ENCODE measurements at places on chromosomes 3 and 15.

- no peak for DNase-seq
These were observed 93.3 kb upstream of the CCDC54 start for GRCh38 chr3:107283948-107284347.

- no peak for DNase-seq
These were observed 7.6 kb downstream of the PLXNB1 start for GRCh38 chr3:48422272-48422671.

DNA sequence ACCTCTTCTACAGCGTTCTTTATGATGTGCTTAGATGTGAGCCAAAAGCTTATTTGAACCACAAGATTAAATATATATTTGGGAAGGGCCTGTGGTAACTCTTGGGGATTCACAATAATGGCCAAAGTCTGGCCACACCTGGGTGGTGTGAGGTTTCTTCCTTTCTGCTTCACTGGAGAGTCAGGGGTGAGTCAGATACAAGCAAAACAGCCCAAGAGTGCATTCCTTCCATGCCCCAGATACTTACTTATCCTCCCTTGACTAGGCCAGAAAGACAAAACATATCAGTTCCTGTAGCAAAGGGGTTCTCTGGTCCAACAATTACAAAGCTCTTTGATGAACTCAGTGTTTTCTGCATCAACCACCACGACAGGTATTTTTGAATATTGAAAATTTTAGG is 941 bp downstream of the ZBED2 start:
- DNase-seq, result peak; percentile 75

DNA sequence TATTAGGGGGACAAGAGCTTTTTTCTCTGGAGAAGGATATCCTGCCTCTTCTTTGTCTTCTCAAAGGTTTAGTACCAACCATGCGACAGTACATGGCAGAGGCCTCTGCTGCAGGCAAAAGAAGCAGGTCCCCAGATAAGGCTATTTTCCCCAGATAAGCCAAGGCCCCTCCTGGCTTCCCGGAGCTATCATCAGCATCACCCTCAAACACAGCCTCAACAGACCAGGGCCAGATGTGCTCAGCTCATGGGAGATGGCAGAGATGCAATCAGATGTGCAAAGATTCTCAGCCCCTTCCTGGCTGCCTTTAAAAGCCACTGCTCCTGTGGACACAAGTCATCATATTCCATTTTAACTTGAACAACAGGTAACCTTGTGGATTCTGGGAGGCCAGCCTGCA is 49.0 kb downstream of the NTRK3 start:
- no peak for DNase-seq

GRCh38 chr3:186540221-186540834 is 3.9 kb downstream of the CRYGS start:
- DNase-seq, result peak; percentile 61

DNA sequence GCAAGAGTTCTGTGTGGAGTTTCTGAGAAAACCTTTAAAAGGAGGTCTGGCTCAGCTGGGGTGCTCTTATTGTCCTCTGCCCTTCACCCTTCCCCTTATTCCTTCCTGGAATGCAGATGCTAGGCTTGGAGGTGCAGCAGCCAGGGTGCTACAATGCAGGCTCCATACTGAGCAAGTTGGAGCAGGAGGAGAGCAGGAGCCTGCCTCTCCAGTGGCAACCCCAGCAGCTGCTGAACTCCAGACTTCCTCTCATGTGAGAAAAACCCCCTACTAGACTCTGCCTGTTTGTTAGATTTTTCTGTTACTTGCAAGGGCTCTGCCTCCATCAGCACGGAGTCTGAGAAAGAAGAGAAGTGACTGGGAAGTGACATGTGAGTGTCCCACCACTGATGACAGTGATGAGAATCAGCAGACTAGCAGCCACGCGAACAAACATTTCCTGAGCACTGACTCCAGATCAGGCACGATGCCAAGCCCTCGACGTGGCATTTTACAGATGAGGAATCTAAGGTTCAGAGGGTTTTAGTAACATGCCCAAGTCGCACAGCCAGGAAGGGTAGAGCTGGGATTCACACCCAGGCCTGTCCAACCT is 16.1 kb upstream of the RARRES1 start:
- DNase-seq, result no peak

GRCh38 chr3:141452045-141452444 is 34.8 kb upstream of the RASA2 start:
- peak; percentile 59 for DNase-seq

DNA sequence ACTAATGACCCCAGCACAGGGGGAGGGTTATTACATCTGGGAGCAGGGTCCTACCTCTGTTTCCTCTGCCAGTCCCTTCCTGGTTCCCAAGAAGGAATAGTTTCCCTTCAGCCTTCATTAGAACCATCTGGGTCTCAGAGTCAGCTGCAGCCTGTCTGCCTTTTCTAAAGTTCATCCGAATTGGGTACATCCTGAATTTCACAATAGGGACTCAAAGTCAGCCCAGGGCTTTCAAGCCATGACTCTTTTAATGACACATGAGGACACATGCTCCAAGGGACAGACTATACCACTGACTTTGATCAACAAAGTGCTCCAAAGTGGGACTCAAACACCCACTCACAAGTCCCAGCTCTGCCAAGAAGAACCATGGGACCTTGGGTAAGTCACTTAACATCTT is 12.7 kb upstream of the CRABP1 start:
- no peak for DNase-seq

DNA sequence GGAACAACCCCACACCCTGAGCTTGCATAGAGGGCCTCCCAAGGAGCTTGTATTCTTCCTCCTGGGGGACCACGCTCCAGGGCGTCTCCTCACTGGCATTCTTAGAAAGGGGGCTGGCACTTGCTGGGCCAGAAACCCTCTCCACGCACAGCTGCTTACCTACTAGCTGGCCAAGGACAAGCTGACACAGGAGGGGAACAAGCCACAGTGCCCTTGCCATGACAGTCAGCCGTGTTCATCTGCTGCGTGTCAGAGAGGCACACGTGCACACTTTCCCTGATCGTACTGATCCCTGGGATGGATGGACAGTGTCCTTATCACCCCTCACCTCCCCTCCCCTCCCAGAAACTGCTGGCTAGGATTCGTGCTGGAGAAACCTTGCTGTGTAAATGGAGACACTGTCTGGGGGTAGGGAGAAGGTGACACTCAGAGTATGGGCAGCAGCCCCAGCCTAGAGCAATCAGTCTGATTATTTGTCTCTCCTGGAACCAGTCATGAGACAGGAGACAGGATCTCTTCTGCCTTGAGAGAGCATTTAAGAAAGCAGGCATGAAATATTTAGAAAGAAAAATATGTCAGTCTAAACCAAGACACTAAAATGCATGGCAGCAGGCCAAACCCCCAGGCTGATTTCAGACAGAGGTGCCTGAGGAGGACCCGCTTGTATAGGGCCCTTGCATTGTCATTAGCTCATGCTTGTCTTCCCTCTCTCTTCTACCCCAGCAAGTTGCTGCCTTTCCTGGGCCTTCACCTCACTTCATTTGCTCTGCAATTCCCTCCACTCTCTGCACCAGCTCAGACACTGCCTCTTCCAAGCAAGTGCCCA is 311.8 kb upstream of the TRIM42 start:
- DNase-seq, result no peak

GRCh38 chr3:43004282-43004681 is 25.2 kb downstream of the GASK1A start:
- peak; percentile 33 for DNase-seq

DNA sequence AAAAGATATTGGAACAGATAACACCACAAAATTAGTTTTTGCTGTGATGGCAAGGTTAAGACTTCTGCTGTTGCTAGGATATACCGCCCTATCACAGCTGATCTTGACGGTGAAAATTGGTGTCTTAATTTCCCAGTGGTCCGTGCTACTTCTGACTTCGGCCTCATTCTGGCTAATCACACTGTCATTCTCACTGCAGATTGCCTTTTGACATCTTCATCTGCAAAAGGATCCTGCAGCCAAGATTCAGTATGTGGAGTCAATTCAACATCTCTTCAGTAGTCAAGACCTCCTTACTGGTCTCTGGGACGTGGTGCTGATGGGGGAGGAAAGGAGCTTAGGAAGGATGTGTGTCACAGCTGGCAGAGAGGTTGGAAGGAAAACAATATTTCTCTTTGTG is 438.6 kb downstream of the WDR72 start:
- DNase-seq, result no peak

DNA sequence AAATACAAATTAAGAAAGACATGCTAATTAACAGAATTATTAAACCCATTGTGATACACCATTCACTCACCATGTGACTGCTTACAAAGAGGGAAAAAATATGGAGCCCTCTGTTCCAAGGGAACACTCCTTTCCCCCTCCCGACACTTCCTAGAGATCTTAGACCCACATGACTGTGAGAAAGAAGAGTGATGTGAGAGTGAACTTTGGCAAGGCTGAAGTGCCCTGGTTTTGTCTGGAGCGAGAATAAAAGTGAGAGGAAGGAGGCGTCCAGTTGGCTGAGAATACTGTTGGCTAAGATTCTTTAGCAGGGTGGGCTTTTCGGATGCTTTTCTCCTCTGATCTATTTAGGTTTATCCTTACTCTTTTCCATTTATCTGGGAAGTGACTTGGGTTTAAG is 14.1 kb downstream of the CHL1 start:
- no peak for DNase-seq

DNA sequence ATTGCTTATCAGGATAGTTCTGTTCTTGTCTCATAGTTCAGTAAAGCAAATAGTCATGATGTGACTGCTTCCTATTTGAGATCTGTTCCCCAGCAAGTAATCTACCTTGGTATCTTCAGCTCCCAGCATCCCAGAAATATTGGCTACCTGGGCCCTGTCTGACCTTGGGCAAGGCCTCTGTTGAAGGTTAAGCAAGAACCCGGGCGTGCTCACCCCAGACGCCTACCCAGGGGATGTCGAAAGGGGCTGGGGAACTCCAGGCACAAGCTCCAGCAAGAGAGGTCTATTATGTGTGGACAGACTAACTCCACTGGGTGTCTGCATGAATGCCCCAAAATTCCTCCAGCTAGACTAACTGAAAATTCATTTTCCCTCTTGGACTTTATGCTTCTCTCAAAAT is 37.3 kb upstream of the IGF1R start:
- no peak for DNase-seq

- no peak for DNase-seq
These were observed 14.4 kb downstream of the TMOD2 start for GRCh38 chr15:51765751-51766150.

DNA sequence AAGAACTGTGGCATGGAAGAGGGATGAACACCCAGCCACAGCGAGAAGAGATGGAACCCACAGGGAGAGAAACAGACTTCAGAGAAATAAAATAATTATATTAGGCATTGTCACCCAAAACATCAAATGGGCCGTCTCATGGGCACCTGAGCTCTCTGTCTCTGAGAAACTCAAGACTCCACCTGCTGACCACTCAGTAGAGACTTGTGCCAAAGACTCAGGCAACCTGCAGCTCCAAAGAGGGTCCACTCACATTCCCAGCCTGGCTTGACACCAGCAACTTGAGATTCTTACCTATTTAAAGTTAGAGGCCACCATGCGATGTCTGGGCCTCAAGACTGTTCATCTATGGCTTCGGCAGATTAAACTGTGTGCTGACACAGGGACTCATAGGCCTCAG is 12.0 kb downstream of the SEMA5B start:
- DNase-seq, result no peak

GRCh38 chr3:23314981-23315762 is 112.0 kb downstream of the UBE2E2 start:
- DNase-seq, result peak; percentile 6

- DNase-seq, result no peak
These were observed 64.5 kb downstream of the RYR3 start for GRCh38 chr15:33375236-33375635.

GRCh38 chr3:112482675-112483074 is 16.6 kb downstream of the BTLA start:
- no peak for DNase-seq

GRCh38 chr3:6605227-6605626 is 255.7 kb upstream of the GRM7 start:
- no peak for DNase-seq

DNA sequence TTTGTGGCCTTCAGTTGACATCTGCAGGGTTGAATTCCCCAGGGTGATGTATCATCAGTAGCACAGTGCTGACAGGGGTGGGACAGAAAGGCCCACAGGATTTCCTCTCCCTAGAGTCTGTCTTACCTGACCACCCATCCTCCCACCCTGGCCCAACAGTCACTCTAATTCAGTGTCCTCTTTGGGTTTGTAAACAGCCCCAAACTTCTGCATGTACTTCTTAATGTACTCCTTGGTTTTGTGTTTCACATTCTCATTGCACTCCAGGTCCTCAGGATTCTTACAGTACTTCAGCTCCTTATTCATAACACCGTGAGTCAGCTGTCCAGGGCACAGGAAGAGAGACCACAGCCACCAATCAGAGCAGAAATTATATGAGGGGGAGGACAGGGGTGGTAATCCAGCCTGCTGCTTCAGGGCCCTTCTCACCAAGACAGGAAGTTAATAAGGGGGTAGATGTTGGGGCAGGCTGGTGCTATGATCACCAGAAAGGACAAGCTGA is 37.5 kb downstream of the NBEAL2 start:
- peak; percentile 69 for DNase-seq

DNA sequence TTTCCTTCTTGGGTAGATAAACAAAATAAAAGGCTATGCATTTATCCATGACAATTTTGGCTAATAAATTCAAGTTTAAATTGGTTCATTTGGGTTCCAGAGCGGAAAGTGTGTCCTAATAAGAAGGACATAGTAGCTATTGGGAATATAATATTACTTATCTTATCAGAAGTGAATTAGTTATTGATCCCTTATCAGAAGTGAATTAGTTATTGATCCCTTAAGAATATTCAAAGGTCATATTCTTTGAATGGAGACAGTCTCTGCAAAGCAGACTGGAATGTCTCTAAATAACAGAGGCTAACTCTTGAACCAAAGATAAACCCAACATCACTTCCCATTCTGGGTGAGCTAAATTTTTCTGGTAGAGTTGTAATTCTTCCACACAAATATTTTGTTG is 290.7 kb upstream of the BCHE start:
- DNase-seq, result no peak

DNA sequence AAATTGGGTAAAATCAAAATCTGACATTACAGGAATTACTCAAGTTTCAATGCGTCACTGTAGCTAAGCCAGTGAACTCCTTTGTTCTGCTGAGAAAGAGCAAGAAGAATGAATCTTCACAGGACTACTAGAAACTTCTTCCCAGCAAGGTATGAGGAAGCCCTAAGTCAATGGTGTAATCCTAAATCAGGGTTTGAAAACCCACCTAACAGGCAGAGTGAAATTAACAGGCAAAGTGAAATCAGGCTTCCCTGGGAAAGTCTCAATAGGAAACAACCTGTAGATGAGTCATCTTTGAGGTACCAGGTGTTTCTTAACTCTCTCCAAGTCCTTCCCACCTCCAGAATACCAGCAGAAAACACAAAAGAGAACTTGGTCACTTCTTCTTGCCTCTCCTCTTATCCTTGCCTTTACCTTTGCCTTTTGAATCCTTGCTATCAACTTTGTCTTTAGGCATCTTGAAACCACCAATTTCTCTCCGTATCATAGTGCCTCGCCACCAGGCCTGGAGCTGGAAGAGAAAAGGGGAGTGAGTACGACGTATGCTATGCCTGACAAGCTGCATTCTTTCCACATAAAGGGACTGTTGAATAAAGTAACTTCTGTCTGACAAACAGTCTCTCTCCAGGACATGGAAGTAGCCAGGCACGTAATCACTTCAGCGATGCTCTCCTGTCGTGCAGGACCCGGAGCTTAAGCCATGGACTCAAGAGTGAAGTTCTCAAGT is 60.6 kb upstream of the RPL35A start:
- no peak for DNase-seq

- DNase-seq, result no peak
These were observed 275.5 kb downstream of the MECOM start for GRCh38 chr3:169387751-169388696.

- peak; percentile 91 for DNase-seq
These were observed 1.1 kb downstream of the ZBTB47 start for GRCh38 chr3:42654331-42655201.

Measured in GM03348 (cell line).